ENCODE measurements at places on chromosomes 2 and 18.

DNA sequence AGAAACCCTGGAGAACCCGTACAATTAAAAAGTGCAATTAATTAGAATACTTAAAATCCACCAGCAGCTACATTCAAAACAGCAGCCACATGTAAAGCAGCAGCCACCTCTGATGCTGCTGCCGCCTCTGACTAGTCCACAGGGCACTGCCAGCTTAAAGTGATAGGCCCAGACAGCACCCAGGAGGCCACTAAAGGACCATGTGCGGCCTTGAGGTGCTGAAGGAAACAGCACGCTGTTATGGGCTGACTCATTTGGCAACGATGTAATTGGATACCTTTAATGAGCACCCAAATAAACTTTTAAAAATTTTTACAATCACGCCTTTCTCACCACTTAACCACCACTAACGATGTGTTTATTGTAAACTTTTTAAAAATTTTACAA is 209.3 kb upstream of the NCKAP5 start:
- no peak overlapping the region for H3K4me3 ChIP-seq
- peaks cover 6% of the 10 kb centered on the region for H3K4me1 ChIP-seq
- H3K27ac ChIP-seq, result peak overlapping the region; percentile 4
- no peaks in the 10 kb centered on the region for H3K36me3 ChIP-seq

DNA sequence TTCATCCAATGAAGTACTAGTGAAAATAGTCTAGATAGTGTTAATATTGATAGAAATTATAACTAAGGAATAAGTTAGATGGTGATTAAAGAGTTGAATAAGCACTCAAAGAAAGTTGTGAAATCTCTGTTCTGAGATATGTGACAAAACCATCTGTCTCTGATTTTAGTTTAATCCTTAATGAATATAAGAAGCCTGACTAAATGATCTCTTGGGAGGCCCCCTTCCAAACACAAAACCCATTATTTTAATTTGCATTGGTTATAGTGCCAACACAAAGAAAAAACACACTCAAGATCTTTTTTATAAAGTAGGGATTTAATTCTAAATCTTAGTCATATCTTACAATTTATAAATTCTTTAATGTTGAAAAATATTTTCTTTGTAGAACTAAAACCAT is 34.0 kb downstream of the SCN2A start:
- no peak for DNase-seq
- no peak overlapping the region for H3K4me3 ChIP-seq
- no peaks in the 10 kb centered on the region for H3K27me3 ChIP-seq
- no peak overlapping the region for H3K27ac ChIP-seq

DNA sequence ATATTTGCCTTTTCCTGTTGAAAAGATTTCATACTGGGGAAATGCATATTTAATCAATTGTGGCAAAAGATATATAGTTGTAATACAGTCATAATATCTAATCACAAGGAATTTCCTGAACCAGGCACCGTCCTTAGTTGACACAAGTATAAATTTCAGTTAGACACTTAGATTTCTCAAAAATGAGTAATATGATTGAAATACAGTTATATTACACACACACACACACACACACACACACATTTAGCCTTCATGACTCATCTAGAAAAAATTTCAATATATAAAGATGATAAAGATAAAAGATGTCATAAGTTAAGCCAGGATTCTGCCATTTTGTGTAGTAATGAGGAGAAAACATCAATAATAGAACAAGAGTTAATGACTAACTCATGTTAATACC is 258.4 kb upstream of the ZNF804A start:
- no peak overlapping the region for H3K27ac ChIP-seq
- no peak overlapping the region for H3K4me3 ChIP-seq

GRCh38 chr18:75544496-75544895 is 117.0 kb upstream of the SMIM21 start:
- no peaks in the 10 kb centered on the region for H3K4me1 ChIP-seq
- H3K36me3 ChIP-seq, result no peaks in the 10 kb centered on the region
- H3K4me3 ChIP-seq, result no peak overlapping the region
- no peak overlapping the region for H3K27ac ChIP-seq

GRCh38 chr2:71530211-71530610 is 76.8 kb downstream of the DYSF start:
- H3K27me3 ChIP-seq, result no peaks in the 10 kb centered on the region
- H3K27ac ChIP-seq, result no peak overlapping the region
- H3K4me3 ChIP-seq, result no peak overlapping the region
- H3K36me3 ChIP-seq, result no peaks in the 10 kb centered on the region

DNA sequence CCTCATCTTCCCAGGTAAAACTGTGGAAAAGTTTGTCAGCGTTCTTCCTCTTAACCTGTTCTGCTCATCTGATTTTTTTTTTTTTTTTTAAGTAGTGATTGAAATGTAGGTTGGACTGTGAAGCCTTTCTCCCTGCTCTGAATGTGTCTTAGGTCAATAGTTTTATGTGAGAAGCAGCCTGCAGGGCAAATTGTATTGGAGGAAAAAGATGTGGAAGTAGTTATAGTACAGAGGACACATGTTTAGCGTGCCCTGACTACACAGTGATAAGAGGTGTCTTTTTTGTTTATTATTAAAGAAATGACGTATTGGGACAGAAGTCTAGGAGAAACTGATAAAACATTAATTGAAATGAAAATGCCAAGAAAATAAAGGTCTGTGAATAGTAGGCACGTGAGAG is 1.5 kb downstream of the MTA3 start:
- no peaks in the 10 kb centered on the region for H3K36me3 ChIP-seq
- no peaks in the 10 kb centered on the region for H3K27me3 ChIP-seq
- DNase-seq, result no peak
- no peak overlapping the region for H3K27ac ChIP-seq
- H3K4me1 ChIP-seq, result peaks cover 5% of the 10 kb centered on the region

DNA sequence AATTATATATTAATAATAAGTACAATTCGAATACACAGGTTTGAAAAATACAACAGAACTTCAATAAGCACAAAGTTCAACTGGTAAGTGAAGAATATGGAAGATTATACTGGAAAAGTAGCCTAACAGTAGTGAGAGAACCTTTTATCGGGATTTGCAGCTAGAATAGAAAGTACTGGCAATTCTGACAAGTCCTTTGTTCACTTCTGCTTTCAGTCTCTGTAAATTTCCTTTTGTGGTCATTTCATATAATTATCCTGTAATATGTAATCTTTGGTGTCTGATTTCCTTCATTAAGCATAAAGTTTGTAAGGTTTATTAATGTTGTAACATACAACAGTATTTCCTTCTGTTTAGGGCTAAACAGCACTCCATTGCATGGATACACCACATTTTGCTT is 67.2 kb downstream of the CUL3 start:
- DNase-seq, result no peak
- H3K36me3 ChIP-seq, result peaks cover 2% of the 10 kb centered on the region
- H3K27me3 ChIP-seq, result no peaks in the 10 kb centered on the region
- H3K4me3 ChIP-seq, result no peak overlapping the region

DNA sequence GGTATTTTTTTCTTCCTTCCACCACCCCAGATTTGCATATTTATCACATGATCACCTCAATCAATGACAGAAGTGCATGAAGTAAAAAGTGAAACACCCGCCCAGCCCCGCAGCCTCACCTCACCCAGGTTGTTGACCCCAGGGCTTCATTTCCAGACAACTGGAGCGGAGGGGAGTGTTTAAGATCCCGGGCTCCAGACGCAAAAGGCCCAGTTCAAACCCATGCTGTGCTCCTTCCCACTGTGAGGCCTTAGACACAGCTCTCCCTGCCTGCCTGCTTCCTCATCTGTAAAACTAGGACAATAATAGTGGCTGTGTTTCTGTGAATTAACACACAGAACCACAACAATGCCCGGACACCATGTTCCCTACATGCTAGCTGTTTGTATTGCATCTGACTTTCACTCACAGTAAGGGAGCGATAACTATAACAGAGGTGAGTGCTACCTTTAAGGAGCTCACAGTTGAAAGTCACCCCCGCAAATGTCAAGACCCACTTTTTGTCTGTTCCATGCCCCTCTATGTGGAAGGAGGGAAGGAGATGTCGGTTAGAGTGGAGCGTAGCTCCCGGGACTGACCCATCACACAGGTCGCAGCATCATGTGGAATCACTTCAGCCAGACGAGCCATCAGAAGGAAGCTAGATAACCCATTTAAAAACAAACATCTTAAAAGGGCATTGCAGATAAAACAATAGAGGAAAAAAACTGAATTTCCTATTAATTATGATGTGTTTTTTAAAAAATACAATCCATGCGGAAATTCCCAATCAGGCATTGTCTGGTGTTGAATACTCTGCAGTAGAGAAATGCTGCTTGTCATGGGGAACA is 77.5 kb upstream of the DAPL1 start:
- H3K27me3 ChIP-seq, result no peaks in the 10 kb centered on the region
- H3K27ac ChIP-seq, result peak overlapping the region; percentile 29
- no peaks in the 10 kb centered on the region for H3K36me3 ChIP-seq

DNA sequence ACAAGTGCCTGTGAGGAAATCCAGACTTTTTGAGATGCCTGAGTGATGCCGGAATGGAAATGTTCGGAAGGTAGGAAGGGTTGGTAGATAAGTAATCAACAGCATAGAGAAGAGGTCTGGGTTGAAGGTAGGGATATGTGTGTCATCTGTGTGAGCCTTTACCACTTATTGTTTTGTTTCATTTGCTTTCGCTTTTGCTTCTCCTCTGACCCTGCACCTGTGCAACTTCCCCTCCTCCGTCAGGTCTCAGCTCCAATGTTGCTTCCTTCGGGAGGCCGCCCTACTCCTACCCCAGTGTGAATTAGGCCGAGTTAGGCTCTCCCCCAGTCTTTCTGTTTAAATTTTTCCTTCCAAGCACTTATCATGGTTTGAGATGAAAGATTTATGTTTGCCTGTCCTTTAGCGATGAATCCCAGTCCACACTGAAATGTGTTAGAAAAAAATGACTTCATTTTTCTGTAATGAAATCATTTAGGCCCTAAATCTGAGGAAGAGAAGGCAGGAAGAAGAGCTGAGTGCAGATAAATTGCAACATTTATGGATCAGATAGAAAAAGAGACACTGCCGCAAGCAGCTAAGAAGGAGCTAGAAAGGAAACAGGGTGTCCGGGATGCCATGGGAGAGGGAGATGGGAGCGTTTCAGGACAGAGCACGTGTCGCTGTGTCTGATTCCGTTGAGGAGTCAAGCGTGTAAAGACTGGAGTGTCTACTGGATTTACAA is 139.6 kb upstream of the PELI1 start:
- H3K4me1 ChIP-seq, result no peaks in the 10 kb centered on the region
- no peak for DNase-seq
- no peaks in the 10 kb centered on the region for H3K27me3 ChIP-seq
- no peaks in the 10 kb centered on the region for H3K36me3 ChIP-seq
- peak overlapping the region; percentile 10 for H3K27ac ChIP-seq

GRCh38 chr2:85395912-85396475 is 14.2 kb downstream of the CAPG start:
- no peaks in the 10 kb centered on the region for H3K27me3 ChIP-seq
- DNase-seq, result no peak
- no peaks in the 10 kb centered on the region for H3K36me3 ChIP-seq
- H3K4me1 ChIP-seq, result peaks cover 2% of the 10 kb centered on the region

DNA sequence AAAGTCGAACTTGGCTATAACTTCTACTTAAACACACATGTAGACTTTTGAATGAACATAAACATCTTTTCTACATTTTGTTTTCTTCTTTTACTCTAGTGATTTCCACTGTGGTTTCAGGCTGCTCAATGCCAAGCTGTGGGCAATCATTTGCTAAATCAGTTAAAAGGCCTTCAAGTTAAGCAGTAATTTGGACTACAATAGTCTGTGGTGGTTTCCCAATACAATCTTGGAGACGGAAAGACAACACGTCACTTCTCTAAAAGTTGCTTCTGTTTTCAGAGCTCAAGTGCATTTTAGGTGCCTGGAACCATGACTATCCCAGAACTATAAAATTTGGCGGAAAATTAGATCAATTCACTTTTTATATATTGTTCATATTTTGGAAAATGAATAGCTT is 69.4 kb downstream of the TXNL1 start:
- H3K4me3 ChIP-seq, result no peak overlapping the region
- peaks cover 5% of the 10 kb centered on the region for H3K4me1 ChIP-seq
- DNase-seq, result no peak
- no peaks in the 10 kb centered on the region for H3K27me3 ChIP-seq

GRCh38 chr2:88489181-88489580 is 36.7 kb upstream of the FOXI3 start:
- no peak overlapping the region for H3K4me3 ChIP-seq
- no peaks in the 10 kb centered on the region for H3K27me3 ChIP-seq
- DNase-seq, result no peak
- no peak overlapping the region for H3K27ac ChIP-seq
- no peaks in the 10 kb centered on the region for H3K36me3 ChIP-seq

DNA sequence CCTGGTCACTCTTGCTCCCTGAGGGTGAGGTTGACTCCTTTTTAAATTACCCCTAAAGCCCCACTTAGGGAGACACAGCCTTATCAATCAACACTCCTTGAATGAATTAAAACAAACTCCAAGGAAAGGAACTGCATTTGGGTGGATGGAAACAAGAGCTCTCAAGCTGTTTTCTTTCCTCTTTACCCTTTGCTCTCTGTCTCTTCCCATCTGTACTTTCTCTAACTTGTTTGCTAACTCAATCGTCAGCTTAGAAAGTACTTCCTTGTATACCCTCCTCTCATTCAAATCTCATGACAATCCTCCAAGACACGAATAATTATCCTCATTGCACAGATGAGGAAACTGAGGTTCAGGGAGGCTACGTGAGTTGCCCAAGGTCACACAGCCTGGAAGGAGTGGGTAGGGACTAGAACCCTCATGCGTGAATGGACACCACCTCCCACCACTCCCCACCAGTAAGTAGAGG is 32.7 kb downstream of the ZFP36L2 start:
- H3K27me3 ChIP-seq, result no peaks in the 10 kb centered on the region
- no peaks in the 10 kb centered on the region for H3K36me3 ChIP-seq
- H3K4me3 ChIP-seq, result no peak overlapping the region
- H3K27ac ChIP-seq, result peak overlapping the region; percentile 87

- H3K27me3 ChIP-seq, result no peaks in the 10 kb centered on the region
- no peak overlapping the region for H3K27ac ChIP-seq
- H3K4me1 ChIP-seq, result peaks cover 8% of the 10 kb centered on the region
- no peak for DNase-seq
- no peak overlapping the region for H3K4me3 ChIP-seq
Observed at GRCh38 chr2:99487906-99488305, 1.9 kb downstream of the REV1 start.

DNA sequence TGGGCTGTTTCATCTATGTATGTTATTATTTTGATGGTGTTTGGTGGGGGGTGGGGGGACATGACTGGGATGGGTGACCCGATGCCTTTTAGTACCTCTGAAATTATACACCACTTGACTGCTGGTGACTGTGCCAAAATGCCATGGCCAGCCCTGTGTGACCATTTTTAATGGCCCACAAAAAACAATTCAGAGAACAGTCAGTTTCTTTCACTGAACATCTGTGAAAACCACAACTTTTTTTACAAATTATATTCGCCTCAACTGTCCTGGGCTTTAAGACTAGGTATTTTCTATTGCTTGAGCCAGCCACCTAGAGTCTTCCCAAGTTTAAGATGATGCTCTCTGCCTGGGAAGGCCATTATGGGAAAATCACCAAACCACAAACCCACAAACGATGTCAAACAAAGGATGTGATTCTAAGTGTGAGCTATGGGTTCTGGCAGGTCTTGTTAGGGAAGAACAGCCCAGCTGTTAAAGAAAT is 33.9 kb downstream of the FN1 start:
- no peak overlapping the region for H3K4me3 ChIP-seq
- DNase-seq, result no peak
- no peaks in the 10 kb centered on the region for H3K27me3 ChIP-seq
- H3K4me1 ChIP-seq, result no peaks in the 10 kb centered on the region

Data from liver (tissue), 10 donors.